ENCODE measurements at places on chromosomes 6 and 20.

- peak; percentile 3 for DNase-seq
Measured at GRCh38 chr20:5364136-5364821, 47.5 kb upstream of the PROKR2 start.

GRCh38 chr20:38165089-38165965, at the start of gene TGM2:
TGM2 (minus strand) TSS chr20:38165270; CDS start chr20:38165198, 72 bp downstream.
- peak; percentile 87 for DNase-seq

GRCh38 chr20:7596541-7596940, 343.7 kb downstream of the HAO1 start:
- DNase-seq: no peak

DNA sequence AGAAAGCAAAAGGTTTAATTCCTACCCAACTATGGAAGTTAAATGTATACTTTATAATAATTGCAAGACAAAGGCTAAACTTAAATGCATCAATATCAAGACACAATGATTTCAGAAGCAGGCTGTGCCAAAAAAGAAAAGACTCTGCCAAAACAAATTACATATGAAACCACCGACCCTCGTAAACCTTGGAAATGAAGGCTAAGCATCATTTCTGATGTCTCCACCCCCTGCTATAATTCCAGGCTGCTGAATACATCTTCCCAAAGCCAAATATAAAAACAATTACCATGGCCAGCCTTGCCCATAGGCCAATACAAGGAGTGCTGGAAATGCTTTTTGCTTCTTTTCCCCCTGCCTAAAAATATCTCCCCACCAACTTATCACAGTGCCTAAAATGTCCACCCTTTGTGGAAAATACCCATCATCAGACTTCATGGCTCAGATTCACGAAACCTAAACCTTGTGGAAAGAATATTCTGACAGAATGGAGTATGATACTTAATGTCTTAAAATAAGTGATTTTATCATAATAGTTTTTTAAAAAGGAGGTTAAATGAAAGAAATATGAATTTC, 37.4 kb downstream of the RCAN2 start:
- DNase-seq: peak; percentile 40

DNA sequence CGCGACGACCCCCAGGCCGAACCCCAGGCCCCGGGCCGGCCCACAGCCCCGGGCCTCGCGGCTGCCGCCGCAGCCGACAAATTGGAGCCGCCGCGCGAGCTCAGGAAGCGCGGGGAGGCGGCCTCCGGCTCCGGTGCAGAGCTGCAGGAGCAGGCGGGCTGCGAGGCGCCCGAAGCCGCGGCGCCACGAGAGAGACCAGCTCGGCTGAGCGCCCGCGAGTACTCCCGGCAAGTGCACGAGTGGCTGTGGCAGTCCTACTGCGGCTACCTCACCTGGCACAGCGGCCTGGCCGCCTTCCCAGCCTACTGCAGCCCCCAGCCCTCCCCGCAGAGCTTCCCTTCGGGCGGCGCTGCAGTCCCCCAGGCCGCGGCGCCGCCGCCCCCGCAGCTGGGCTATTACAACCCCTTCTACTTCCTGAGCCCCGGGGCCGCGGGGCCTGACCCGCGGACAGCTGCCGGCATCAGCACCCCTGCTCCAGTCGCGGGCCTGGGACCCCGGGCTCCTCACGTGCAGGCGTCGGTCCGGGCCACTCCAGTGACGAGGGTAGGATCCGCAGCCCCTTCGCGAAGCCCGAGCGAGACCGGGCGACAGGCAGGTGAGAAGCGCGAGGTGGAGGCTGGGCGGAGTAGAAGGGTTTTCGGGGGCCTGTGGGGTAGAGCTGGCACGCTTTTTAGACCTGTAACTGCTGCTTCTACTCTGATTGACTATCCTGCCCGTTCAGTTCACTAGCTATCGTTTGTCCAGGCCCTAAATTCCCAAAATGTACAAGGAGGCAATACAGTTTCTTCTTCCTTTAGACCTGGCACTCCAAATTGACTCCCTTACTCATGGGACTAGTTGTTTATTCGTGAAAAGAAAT, 654 bp downstream of the FAM8A1 start:
- peak; percentile 49 for DNase-seq

DNA sequence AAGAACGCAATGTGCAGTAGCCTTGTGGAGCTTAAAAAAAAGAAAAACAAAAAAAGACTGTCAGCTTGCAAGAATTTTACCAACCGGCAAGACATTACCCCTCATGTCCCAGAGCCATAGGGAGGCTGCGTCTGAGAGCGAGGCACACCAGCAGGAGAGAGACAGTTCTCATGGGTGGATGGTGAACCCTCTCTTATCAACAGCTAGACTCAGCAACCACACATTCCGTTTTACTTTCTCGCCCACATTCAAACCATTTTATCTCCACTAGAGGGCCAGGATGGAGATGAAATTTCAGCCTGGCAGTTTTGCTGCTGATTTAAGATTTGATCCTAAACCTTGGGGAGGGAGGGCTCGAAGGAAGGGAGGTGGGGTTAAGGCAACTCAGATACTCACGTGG, 247.0 kb downstream of the ATXN1 start:
- DNase-seq: peak; percentile 64

DNA sequence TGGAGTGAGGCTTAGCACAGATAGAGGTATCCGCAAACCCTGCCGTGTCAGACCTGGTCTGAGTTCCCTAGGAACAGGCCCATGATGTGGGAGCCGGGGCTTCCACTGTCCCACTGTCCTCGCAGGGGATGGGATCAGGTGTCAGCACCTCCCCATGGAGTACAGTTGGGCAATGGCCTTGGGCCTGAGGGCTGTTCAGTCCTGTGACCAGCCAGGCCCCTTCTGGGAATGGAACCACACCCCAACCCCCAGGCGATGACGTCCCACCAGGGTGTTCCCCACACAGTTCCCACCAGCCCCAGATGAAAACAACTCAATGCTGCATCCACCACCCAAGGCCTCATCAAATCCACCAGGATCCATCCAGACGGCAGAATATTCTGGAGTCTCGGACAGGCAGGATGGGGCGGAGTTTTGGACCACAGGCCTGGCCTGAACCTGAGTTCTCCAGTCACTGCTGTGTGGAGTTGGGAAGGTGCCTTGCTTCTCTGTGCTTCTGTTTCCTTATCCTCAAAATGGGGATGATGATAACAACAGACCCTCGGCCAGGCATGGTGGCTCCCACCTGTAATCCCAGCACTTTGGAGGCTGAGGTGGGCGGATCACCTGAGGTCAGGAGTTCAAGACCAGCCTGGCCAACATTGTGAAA, 62.2 kb downstream of the UBE2V1 start:
- no peak for DNase-seq

- no peak for DNase-seq
Measured at GRCh38 chr6:32922083-32922482, 18.7 kb downstream of the HLA-DMB start.

DNA sequence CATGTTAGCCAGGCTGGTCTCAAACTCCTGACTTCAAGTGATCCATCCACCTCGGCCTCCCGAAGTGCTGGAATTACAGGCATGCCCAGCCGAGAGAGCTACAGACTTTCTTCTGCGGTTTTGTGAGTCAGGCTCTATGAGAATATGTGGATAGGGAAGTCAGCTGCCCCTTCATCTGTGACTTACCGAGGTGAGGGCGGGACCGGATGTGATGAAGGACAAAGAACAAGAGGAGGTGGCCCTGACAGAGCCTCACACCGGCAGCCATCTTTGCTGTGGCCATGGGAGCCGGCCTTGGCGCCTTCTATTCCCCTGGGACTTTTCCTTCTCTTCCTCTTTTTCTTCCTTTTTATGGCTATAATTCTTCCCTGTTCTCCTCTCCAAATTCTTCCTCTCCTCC, 67.0 kb downstream of the IYD start:
- DNase-seq: peak; percentile 95

GRCh38 chr6:158206740-158207421, 38.7 kb downstream of the GTF2H5 start:
- no peak for DNase-seq

DNA sequence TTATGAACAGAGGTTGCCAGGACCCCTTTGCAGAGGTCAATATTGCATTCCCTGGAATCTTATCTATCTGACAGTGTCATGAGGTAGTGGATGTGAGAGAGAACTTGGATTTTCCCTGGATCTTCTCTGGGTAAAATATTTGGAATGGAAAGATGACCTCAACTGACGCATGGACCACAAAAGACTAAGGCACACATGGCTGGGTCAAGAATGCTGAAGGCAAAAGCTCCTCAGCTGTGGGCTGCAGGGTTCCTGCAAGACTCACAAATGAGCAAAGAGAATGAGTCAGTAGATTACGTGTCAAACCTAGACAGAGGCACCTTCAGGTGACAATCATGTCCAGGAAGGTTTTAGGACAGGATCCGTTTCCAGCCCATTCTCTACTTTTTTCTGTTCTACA, 484.0 kb downstream of the C6orf118 start:
- no peak for DNase-seq

DNA sequence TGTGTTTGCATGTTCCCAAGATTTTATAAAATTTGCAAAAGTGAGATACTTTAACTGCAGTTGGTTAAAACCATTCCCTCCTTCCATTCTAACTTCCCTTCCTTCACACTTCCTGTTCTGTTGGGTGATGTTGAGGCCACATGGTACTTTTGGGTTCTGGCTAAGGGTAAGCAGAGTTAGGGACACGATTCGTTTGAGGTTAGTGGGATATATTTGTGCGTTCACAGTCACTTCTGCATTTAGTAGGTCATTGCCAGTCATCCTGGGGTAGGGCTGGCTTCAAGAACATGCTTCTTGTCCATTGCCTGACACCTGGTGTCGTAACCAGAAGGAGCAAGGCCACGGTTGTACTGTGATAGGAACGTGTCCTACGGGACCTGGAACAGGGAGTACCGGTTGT, 340.1 kb downstream of the ZFAND3 start:
- no peak for DNase-seq

DNA sequence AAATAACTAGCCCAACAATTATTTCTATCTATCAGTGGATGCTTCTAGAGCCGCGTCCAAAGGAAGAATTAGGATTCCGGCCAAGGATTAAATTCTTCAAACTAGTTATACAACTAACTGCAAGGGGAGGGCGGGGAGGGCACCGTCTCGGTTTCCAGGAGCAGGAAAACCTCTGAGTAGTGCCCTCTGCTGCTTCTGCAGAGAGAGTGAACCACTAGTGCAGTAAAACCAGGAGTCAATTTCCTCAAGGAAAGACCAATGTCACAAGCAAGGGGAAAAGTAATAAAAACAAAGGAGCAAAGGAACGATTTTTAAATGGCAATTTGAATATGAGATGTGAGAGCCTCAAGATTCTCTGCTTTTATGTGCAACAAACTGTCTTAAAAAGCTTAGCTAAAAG, 16.5 kb upstream of the UBE2J1 start:
- no peak for DNase-seq

GRCh38 chr20:23163562-23163961, 77.4 kb upstream of the CD93 start:
- DNase-seq: no peak

DNA sequence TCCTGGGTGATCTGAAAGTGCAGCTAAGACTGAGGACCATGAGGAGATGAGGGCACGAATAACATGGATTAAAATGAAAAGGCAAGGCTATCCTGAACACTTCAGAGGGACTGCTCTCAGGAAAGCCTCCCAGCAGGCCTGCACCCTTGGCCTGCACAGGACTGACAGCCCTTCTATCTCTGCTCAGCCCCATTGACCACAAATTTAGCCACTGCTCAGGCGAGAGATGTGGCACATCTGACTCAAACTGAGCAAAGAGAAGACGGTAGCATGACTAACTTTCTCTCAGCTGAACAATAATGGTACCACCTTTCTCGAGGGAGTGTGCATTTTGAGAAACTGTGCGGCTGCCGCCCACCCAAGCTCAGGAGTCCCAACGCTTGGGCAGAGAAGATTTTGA, 257.5 kb downstream of the ADGB start:
- no peak for DNase-seq

DNA sequence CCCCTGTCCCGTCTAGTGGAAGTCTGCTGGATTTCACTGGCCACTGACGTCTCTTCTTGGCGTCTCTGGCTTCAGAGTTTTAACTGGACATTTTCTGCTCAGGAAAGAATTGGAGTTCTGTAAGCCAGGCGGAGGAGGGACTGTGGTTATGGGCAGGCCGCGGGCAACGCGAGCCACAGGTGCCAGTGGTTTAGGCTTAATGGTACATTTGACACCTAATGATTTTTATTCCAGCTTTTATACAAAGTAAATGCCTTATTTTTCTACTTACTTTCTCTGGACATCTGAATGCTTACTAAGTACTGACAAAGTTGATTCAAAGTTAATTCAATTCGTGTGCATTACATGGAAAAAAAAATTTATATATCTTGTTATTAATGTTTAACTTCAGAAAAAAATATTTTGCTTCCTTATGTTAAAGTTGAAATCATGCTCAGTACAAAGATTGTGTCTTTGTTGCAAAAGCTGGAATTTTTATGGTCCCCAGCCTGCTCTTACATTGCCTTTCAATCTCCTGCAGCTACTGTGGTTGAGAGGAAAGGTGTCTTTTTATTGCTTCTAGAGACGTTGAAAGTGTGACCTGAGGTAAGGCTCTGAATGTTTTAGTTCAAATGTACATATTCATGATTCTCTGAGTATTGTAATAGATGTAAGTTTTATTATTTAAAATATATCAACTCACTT, 231.0 kb downstream of the SMOC2 start:
- DNase-seq: no peak

DNA sequence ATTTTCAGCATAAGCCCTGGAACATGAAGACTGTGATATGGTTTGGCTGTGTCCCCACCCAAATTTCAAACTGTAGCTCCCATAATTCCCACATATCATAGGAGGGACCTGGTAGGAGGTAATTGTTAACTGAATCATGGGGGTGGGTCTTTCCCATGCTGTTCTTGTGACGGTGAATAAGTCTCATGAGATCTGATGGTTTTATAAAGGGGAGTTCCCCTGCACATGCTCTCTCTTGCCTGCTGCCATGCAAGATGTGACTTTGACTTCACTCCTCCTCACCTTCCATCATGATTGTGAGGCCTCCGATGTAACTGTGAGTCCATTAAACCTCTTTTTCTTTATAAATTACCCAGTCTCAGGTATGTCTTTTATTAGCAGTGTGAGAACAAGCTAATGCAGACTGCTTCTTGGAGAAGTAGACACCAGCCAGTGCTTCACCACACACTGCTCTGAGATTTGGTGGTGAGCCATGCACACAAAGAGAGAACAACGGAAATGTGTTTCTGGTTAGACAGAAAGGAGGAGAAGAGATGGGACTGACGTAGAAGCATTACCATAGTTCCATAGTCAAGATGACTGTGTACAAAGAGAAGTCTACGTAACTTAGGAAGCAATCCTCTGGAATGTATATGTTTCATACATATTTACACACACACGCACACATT, 97.8 kb downstream of the BACH2 start:
- DNase-seq: no peak

- peak; percentile 95 for DNase-seq
Measured at GRCh38 chr20:34907616-34908469, 31.4 kb downstream of the ACSS2 start.

GRCh38 chr6:32355018-32355417, 16.7 kb downstream of the TSBP1 start:
- no peak for DNase-seq

GRCh38 chr6:33118525-33119123, 42.8 kb downstream of the HLA-DPB1 start:
- DNase-seq: peak; percentile 48

DNA sequence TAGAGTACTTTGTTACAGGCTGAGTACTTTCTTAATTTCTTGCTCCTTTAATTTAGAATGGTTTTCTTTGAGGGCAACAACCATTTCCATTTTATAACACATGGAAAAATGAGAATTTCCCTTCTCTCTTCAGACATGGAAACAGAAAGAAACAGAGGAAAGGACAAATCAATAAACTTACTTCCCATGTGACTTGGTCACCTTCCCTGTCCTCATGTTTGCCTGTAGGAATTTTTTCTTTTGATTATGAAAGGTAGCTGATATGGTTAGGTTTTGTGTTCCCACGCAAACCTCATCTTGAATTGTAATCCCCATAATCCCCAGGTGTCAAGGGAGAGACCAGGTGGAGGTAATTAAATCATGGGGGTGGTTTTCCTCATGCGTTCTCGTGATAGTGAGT, 169.7 kb downstream of the PHF3 start:
- no peak for DNase-seq

All from Daoy (cell line).